ENCODE measurements at places on chromosomes 6 and 20.

DNA sequence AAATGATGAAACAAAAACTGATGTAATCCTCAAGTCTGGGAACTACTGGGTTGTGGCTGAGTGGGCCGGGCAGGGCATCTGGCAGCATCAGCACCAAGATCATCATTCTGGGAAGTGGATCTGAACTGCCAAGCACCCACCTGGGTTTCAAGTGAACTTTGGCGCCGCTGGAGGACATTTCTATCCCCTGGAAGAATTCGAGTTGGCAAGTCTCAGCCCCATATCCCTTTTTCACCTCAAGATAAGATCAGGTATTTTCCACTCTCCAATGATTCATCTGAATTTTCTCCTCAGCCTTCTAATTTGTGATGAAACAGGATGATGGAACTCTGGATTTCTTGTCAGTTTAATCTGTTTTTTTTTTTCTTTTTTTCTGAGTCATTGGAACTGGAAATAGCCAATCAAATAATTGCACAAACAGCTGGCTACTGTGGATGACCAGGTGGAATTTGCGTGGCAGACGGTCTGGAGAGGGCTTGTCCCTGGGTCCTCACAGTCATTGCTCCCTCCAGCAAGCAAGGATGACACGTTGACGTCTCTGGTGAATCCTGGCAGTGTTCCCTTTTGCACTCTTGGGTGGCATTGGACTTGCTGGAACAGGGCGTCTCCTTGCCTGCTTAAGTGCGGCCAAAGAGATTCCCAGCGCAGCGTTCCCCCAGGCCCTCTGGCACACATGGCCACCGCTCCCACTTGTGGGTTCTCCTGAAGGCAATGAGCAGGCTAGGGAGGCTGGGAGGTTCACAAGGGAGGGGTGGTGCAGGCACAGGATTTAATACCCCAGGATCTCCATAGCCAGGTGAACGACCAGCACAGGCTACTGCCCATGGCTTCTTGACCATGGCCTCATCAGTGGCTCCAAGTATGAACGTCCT is 80.4 kb downstream of the DHX35 start:
- peak; percentile 81 for DNase-seq

DNA sequence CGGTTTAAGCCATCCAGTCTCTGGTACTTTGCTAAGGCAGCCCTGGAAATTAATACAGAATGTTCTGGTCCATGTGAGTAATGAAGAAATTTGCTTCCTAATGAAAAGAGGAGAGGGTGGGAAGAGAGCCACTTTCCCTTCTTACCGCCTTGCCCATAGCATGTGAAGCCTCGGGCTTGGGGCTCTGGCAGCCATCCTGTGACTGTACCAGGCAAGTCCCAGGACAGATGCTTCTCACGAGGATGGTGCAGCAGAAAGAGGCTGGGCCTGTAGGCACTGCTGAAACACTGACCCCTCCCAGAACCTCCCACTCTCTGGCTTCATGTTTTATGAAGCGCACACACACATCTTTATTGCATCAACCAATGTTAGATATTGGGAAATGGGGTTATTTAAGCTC is 74.8 kb downstream of the IYD start:
- no peak for DNase-seq

DNA sequence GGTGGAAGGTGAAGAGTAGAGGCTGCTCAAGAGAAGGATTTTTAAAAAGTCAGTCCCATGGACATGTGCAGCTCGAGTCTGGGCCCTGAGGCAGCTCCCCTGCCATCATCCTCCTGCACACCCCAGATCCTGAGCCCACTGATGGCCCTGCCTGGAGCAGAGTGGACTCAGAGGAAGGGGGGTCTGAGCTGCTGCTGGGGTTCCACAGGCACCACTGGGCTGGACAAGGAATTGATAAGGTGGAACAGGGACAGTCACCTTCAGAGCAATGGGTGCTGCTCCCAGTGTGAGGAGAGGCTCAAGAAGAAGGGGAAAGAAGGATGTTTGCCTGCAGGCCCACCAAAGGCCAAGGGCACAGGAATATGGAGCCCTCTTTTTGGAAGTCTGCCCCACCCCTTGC is 6.2 kb downstream of the ULBP2 start:
- no peak for DNase-seq

DNA sequence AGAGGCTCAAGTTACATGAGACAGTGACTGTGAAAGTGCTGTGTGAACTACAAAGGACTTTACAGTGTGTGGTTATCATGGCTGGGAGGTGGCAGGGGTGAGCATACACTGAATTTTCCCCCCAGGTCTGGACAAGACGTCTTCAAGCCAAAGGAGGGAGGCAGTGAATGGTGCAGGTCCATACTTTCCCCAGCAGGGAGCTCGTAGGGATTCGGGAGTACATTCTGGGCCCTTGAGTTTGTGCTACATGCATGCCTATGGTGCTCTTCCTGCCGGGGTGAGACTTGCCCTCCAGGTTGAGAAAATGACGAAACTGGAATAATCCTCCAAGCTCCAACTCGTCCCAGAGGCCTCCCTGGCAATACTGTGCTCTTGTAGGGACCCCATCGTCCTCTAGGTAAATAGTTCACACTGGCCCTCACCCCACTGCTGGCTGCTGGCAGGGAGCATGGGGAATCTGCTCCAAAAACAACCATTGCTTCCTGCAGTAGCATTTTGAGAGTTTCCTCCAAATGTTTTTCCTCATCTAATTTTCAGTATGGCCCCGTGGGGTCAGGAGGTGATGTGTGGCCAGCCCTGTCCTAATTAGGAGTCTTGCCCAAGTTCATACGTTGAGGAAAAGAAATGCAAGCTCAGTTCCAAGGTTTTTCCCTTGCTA is 57.6 kb downstream of the ZNF831 start:
- no peak for DNase-seq

DNA sequence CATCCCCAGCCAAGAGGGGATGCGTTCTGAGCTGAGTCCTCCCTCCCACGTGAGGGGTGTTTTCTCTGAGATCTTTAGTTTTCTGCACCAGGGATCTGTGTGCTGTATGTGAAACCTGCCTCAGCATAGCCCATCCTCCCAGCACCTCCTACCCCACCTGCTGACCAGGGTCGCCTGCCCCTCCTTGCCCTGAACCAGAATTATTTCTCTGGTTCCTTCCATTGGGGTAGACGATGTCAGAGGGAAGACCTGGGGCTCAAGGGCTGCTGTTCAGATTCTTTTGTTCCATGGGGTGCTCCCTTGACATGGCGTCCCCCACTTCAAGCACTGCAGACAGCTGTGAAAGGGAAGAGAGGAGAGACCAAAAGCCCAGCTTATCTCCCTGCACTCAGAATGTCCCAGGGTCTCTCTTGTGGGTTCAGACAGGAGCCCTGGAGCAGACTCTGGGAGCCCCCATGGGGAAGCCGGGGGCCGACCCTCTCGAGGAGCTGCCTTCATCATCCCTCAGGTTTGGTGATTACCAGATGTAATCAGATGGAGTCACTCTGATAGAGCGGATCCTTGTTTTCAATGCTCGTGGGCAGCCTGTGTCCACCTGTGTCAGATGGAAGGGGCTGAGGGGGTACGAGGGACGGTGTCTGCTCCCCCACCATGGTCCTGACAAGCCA is 74.3 kb downstream of the ERMARD start:
- DNase-seq: no peak

DNA sequence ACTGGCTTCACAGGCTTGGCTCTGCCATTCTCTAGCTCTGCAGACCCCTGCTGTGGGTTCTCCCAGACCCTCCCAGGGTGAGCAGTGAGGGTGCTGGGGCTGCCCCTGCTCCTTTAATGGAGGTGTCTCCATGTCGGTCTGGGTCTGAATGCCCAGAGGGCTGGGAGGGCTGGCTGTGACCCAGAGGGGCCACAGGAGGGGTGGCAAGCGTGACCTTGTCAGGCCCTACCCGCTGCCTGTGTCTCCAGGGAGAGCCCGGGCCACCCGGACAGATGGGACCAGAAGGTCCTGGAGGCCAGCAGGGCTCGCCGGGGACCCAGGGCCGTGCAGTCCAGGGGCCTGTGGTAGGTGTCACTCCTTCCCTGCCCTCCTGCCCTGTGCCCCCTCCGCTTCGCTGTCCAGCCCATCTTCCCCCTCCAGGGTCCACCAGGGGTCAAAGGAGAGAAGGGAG is 32.1 kb downstream of the COL20A1 start:
- no peak for DNase-seq

GRCh38 chr6:113328886-113329381 is 528.2 kb upstream of the MARCKS start:
- peak; percentile 90 for DNase-seq

GRCh38 chr6:6973721-6974120 is 134.0 kb upstream of the RREB1 start:
- DNase-seq: no peak

GRCh38 chr20:33299111-33299603 is 16.1 kb downstream of the BPIFB1 start:
- DNase-seq: peak; percentile 15

DNA sequence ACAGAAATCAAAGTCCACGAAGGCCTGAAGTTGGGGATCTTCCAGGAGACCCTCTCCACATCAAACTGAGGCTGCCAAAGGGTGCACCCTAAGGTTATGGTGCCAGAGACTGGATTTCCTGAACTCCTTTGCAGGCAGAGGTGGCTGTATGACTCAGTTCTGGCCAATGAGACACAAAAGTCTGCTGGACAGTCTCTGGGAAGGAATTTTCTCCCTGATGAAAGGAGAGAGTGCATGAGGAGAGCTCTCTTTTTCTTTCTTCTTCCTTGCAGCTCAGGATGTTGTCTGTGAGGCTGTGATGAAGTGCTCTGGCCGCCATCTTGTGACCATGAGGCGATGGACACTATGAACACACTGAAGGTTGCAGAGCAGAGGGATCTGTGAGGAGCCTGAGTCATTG is 85.2 kb downstream of the MDGA1 start:
- DNase-seq: peak; percentile 41

DNA sequence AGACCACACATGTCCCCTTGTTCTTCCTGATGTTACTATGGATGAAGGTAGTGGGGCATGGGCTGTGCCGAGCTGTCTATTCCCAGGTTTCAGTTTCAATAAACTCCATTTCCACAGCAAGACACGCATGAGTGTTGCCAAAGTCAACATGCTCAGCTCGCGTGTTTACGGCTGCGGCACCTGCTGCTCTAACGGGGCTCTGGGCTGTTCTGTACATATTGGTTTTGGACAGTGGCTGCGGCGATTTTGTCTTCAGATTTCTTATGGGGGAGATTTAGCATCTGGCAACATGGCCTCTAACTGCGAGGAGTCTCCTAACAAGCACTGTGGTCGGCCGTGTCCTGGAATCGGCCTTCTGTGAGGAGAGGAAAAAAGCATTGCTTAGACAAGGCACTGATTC is 58.6 kb downstream of the TMEM242 start:
- DNase-seq: no peak

DNA sequence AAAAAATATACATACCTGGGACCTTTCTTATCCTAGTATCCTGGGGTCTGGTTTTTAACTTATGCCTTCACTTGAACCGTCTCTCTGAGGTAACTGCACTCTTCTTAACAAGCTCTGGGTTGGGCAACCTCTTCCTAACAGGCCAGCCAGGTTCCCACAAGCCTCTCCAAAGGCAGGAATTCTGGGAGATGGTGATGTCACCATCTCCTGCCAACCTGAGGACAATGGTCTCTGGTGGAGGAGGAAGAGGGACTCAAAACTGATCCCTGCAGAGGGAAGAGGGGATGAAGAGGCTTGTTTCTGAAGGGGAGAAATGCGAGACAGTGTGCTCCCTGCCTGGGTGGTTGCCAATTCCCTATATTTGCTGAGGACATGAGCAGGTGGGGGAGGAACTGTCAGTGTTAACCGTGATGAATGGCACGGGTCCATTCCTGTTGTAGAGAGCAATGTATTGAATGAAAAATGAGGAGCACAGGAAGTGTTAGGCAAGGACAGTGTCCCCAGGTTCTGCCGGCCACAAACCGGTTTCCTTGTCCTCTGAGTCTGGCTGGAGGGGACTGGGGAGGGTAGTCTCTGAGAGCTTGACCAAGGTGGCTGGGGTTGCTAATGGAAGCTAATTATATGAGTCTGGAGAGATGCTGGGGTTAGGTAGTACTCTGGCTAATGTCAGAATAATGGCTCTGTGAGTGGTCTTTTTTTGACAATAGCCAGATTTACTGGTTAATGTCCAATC is 95.5 kb downstream of the KCNB1 start:
- DNase-seq: no peak

- DNase-seq: peak; percentile 20
Measured at GRCh38 chr6:137765059-137765458, 102.0 kb upstream of the TNFAIP3 start.

- peak; percentile 99 for DNase-seq
Measured at GRCh38 chr6:133551847-133552341, 310.7 kb downstream of the EYA4 start.

DNA sequence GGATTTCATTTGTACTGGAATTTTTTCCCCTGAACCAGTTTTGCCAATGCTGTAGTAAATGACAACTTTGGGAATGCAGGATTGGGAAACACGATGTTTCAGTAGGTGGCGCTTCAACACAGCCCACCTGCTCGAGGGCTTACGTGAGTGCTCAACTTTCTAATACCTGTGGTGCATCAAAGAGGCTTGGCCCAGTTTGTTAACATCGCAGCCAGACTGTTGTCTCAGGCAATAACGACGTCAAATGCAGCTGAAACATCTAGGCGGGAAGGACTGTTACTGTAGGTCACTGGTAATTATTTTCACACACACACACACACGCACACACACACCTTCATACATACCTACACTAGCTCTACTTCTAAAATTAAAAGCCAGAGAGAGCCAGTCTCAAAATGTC is 815.5 kb upstream of the SLC35B3 start:
- peak; percentile 62 for DNase-seq

GRCh38 chr6:40176152-40176551 is 241.9 kb upstream of the MOCS1 start:
- DNase-seq: no peak

DNA sequence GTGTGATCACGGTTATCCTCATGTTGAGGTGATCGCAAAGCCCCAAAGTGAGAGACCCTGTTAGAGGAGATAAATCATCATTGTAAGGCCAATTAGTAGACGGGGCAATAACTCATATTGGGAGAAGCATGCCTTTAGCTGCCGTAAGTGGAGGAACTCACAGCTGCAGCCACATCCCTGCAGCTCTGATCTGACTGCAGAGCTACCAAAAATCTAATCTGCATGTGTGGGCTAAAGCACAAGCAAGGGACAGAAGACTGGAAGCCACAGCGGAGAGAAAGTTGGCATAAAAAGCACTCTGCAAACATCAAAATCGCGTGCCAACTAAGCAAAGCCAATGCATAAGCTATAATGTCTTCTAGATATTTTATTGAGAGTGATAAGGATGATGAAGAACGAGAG is 79.8 kb downstream of the TBC1D7 start:
- no peak for DNase-seq

- DNase-seq: no peak
Measured at GRCh38 chr6:125271486-125272159, 30.1 kb downstream of the HDDC2 start.

DNA sequence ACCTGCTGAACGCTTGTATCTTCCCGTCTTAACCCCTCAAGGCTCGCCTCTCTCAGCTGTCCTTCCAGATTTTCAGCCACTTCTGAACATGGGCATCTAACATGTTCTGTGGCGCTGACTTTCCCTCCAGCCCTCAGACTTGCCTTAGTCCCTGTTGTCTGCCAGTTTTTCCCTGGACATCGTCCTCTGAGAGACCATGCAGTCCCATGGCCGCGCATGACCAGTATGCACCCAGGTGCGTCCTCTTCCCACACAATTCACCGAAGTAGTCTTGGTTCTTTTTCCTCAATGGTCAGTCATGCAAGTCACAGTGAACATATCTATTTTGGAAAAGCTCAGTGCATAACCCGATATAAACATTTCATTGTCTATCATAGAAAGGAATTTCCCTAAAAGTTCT is 9.2 kb downstream of the TUBB2B start:
- no peak for DNase-seq

GRCh38 chr6:145214570-145214969 is 520.8 kb downstream of the EPM2A start:
- peak; percentile 17 for DNase-seq
